ENCODE measurements at places on chromosomes 1 and 21.

- DNase-seq: peak; percentile 14
These were observed 21.4 kb downstream of the STUM start for GRCh38 chr1:226569879-226570547.

- DNase-seq: no peak
These were observed 30.2 kb downstream of the GNAT2 start for GRCh38 chr1:109589177-109589576.

- DNase-seq: no peak
These were observed 60.9 kb downstream of the ABL2 start for GRCh38 chr1:179168536-179168935.

DNA sequence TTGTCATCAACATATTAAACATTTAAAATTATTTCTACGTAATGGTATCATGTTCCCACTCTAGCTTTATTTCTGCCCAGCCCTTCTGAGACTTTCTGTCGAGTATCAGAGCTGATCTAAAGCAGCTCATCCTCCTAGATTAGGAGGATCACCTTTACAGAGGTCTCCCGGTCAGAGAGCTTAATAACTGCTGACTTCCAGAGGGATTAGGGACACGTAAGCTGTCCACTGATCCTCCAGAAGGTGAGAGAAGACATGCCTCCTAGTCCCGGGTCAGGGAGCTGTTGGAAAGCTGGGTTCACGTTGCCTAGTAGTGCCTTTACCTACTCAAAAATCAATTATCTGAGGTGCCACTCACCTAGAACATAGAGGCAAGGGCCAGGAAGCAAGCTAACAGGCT, 31.2 kb upstream of the NADK start:
- no peak for DNase-seq

DNA sequence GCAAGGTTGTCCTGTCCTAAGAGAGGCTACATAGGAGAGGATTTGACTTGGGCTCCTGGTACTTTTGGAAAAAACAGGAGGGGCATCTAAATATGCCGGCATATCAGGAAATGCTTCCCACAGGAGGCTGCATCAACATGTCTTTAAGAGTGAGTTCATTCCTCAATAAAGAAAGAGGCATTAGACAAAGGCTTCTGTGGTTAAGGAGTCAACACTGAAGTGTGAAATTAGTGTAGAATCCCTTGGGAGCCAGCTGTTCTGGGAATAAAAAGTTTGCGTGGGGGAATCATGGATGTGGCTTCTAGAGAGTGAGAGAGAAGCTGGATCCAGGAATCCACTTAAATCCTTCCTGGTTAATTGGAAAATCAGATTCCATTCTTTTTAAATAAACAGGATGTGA, 69.5 kb downstream of the DNM3 start:
- no peak for DNase-seq

DNA sequence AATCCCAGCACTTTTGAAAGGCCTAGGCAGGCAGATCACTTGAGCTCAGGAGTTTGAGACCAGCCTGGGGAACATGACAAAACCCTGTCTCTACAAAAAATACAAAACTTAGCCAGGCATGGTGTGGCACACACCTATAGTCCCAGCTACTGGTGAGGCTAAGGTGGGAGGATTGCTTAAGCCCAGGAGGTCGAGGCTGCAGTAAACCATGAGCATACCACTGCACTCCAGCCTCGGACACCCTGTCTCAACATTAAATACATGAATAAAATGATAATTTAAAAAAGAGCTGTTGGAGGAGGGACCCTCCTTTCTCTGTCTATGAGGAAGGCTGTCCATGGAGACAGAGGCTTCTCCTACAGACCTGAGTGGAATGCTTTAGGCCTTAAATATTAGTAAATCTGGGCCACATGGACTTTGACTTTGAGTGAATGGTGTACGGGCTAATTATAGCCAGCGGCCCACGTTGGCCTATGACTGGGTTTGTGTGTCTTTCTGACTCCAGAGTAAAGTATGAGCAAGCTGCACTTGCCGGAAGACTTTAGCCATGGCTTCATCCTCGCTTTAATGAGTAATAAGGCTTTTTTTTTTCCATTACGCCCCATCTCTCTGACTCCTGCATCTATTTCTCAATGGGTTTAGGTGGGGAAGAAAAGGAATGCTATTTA, 21.3 kb downstream of the RAB3B start:
- DNase-seq: peak; percentile 38

DNA sequence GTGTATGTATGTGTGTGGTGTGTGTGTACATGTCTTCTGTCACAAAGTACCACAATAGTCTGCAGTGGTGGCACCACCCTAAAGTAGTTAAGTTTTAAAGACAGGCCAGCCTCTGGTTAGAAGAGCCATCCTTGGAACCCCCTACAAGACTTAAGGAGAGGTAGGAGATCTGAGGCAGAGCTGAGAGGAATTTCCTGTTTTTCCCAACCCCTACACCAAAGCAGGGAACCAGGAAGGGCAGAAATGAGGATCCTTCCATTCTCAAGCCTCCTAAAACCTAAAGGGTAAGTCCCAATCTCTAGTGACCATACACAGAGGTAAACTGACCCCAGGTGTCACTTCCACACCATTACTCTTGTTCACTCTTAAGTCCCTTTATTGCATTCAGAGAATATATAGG, 11.1 kb downstream of the PEA15 start:
- DNase-seq: no peak

DNA sequence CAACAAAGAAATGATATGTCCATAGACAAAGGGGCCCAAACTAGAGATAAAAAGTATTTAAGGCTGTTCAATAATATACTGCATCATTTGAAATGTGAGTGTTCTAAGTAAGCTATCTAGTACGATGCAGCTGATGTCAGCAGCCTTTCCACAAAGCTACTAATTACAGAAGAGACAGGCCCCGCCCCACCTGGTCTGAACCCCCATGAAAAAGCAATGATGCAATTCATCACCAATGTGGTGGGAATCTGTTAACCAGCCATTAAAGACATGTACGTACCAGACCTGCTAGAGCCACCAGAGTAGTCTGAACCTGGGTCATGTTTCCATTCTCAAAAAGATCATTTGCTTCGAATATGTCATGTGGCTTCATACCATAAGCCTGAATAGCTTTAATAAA, 25.1 kb downstream of the CNN3 start:
- no peak for DNase-seq

Measured in A172 (cell line).